ENCODE measurements at places on chromosomes 3 and 15.

- no peak for DNase-seq
Measured at GRCh38 chr3:126782536-126782935, 78.5 kb downstream of the CHCHD6 start.

- DNase-seq, result no peak
Measured at GRCh38 chr3:19348941-19349564, 200.7 kb downstream of the KCNH8 start.

GRCh38 chr15:49045751-49046219 lies 461 bp downstream of the SECISBP2L start:
- DNase-seq, result no peak

- DNase-seq, result no peak
Measured at GRCh38 chr15:94383041-94383440, 151.7 kb downstream of the MCTP2 start.

- DNase-seq, result no peak
Measured at GRCh38 chr15:64144565-64145281, 6.8 kb upstream of the SNX22 start.

DNA sequence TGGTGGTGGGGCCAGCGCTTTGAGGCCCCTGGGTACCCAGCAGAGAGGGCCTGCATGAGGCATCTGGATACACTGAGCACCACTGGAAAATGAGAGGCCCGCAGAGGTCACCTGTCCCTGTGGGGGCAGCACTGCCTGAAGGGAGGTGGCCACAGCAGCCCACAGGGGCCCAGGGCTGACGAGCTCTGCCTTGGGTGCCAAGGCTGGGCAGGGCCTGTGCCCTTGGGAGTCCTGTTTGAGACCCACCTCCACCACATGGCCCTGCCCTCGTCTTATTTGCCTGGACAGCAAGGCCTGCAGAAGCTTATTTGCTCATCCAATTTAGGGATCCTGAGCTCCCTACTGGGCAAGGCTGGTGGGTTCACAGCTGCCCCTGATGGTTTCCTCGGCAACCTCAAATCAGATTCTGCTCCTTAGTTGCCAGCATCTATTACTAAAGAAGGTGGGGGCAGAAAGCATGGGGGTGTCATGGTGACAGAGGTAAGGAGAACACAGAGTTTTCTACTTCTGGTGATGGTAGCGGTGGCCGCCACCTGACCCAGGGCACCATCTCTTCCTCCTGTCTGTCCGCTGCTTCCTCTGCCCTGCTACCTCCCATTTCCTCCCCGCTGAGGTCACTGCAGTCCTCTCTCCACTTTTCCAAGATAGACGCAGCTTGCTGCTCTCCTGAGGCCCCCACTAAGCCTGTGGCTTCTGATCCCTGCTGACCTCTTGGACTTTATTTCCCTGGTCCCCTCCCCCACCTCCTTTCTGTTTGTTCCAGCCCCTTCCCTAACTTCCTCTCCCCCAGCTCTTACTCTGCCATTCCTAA lies 62.9 kb downstream of the HMCES start:
- DNase-seq, result no peak

- peak; percentile 71 for DNase-seq
Measured at GRCh38 chr3:2098398-2099027, at the start of gene CNTN4. CNTN4 (plus strand) TSS chr3:2098866.

DNA sequence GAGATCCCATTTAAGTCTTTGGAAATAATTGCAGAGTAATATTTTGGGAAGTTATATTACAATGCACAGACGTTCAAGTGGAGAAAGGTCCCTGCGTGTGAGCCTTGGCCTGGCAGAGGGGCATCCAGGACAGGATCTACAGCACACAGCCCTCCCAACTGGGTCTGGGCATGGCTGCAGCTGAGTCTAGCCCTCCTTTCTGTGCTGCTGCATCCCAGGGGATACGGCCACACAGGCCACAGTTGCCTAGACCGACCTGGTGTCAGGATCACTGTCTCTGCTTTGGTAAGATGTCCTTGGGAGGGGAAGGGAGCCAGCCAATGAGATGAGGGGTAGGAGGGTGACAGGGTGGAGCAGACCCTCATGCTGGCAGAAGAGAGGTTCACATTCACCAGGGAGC lies 46.1 kb downstream of the APBA2 start:
- no peak for DNase-seq

DNA sequence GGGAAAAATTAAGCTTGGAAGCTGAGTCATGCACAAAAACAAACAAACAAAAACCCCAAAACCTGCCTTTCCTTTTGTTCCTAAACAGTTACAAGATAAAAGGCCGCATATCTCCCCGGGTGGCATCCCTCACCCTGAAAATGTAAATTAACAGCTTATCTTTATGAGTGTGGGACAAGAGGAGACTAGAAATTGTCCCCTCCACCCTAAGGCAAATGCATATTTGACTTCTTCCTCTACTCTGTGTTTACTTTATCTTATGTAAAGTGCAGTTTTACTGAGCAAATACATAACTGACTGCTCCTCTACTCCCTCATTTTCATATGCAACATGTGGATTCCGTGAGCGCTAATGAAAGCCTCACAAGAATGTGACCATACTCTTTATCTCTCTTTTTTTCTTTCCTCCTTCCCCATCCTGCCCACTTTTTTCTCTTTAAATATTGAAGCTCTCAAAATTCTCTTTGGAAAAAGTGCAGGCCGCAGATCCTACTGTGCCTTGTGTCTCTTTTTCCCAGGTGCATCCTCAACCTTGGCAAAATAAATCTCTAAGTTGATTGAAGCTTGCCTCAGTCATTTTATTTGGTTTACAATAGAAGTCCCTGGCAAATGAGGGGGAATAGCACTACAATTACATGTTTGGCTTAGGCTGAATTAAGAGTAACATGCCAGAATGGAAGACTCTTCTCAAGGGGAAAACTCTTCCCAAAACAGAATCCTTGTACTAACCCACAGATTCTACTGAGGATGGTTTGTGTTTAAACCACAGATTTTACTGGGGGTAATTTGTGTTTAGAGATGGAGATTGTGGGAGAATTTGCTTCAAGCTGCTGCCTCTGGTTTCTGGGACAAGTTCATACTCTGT lies 72.7 kb upstream of the WDR72 start:
- DNase-seq, result no peak

- DNase-seq, result no peak
Measured at GRCh38 chr15:88917760-88918159, 4.6 kb upstream of the MFGE8 start.

All from tibial artery (tissue), 4 donors.